ENCODE measurements at places on chromosomes 11 and 22.
A peak's percentile ranks its signal among the peaks of the same experiment; 100 is the strongest.

GRCh38 chr11:65114538-65115171 is 2.8 kb downstream of the ZNHIT2 start:
- DNase-seq: no peak

GRCh38 chr11:108959874-108960273 is 295.0 kb downstream of the DDX10 start:
- no peak for DNase-seq

DNA sequence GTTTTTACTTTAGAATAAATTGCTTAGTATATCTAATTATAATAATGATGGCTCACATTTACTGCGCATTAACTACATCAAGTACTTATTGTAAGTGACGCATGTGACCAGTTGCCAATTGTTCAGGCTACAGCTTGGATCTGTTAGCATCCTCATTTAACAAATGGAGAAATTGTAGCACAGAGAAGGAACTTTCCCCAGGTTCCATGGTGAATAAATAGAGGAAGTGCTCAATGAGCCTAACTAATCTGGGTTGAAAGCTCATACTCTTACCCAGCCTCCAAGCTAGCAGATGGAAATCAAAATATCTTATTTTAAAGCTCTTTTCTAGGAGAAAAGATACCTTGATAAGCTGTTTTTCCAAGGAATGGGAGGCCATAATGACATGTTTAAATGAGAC is 19.8 kb downstream of the MMP27 start:
- DNase-seq: no peak

- DNase-seq: no peak
Measured at GRCh38 chr11:2440646-2441045, 3.7 kb downstream of the TRPM5 start.

DNA sequence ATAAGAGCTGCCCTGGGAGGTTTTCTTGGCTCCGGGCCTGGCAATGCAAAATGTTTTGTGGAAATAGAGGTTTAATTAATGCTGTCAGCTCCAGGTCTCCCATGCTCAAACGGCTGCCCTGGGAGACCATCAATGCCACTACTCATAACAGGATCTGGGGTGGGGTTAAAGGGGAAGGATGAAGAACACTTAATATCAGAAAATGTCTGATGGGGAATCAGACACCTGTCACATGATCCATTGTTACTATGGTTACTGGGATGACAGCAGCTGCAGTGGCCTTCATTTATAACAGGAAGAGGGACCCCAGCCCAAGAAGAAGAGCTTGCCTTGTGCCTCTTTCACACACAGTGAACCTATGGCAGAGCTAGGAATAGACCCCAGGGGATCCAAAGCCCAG is 2.2 kb upstream of the SYT13 start:
- no peak for DNase-seq

GRCh38 chr11:69075421-69076128 is 26.8 kb downstream of the TPCN2 start:
- no peak for DNase-seq

DNA sequence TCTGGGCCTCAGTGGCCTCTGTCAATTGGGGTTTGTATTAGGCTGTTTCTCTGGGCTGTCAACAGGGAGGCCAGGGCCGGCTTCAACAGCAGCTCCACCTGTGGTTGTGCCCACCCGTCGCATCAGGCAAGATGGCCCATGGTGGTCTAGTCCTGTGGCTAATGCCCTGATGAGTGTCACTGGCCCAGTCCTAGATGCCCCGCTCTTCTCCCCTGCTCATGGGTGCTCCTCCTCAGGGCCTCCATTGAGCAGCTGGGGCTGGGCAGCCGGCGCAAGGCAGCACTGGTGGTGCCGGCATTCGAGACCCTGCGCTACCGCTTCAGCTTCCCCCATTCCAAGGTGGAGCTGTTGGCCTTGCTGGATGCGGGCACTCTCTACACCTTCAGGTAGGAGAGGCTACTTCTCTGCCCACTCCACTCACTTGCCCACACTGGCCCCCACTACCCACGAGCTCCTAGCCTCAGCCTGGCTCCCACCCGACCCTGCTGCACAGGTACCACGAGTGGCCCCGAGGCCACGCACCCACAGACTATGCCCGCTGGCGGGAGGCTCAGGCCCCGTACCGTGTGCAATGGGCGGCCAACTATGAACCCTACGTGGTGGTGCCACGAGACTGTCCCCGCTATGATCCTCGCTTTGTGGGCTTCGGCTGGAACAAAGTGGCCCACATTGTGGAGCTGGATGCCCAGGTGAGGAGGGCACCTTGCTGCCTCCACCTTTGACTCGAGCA is 5.4 kb downstream of the LARGE2 start:
- peak; percentile 33 for DNase-seq

GRCh38 chr22:49623715-49624114 is 204.0 kb downstream of the BRD1 start:
- DNase-seq: no peak

Measured in GM13976 (cell line).